Hematopoietic multipotent progenitor cell (in vitro differentiated cells): ENCODE measurements at places on chromosomes 5 and 9.

GRCh38 chr5:156913719-156914370, 49.2 kb downstream of the TIMD4 start:
- DNase-seq, result no peak

DNA sequence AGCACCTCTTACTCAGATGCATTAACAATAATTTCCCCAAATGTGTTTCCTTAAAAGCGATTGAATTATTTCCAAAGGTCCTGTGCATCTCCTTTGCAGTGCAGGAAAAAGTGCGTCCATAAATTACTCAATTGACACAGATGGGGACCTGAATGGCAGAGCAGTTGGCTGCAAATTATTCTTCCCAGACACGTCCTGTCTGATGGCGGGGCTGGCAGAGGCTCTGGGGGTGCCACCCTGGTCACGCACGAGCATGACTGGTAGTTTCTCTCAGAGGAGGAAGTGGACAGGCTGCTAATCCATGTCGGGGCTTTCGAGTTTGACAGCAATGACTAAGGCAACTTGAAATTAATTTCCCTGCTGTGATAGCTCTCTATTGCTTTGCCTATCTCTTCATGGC, 264.8 kb upstream of the BRINP1 start:
- DNase-seq, result no peak

GRCh38 chr5:55446640-55447351, 88.0 kb downstream of the PLPP1 start:
- DNase-seq, result no peak

GRCh38 chr5:178555771-178556211, 34.4 kb downstream of the COL23A1 start:
- no peak for DNase-seq

DNA sequence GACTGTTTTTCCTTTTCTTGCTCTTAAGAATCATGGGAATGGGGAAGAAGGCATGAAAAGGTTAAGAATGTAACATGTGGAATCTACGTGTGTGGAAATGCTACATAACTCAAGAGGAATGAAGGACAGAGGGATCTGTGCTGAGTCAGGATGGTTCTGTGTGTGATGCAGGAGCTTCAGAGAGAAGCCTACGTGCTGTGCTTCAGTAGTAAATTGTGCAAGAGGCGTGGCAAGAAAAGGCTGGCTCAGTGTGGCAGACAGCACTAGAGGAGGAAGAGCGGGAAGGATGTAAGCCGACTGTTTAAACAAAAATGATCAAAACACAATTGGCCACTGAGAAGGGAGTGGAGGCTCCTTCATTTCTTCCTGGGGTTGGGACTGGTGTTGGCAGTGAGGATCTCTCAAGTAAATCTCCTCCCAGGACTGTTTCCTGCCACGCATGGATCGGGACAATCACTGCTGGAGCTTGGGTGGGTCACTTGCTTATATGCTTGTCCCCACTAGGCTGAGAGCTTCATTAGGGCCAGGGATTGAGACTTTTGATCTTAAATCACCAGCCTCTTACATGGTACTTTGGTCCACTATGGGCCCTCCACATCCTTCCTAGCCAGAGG, 59.4 kb upstream of the BASP1 start:
- DNase-seq, result no peak

- DNase-seq, result no peak
Observed at GRCh38 chr9:10661376-10661775, 48.6 kb upstream of the PTPRD start.

- no peak for DNase-seq
Observed at GRCh38 chr9:127021664-127022363, 100.6 kb downstream of the ANGPTL2 start.

DNA sequence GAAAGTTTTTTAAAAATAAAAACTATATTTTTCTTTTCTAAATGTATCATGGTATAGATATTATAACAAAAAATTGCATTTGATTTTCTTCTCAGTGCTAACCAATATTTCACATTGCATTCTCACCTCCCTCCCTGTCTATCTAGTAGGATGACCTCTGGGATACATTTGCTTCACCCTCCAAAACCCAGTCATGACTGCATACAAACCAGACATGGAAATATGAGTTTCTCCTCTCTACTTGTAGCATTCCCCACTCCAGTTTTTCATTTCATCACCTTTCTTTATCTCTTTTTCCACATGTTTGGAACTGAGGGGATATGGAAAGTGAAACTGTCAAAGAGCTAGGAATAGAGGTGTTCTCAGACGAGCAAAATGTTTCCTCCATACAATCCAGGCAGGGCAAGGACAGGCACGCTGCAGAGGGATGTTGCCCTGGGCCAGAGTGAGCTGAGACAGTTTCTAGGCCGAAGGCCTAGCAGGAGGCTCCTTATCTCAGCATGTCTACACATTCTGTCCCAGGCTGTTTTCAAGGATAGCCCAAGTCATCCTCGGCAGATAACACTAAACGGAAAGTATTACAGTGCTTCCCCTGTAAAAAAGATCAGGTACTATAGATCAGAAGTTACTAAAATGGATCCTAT, 46.7 kb downstream of the MEF2C start:
- no peak for DNase-seq

GRCh38 chr5:14038341-14038959, 94.0 kb upstream of the DNAH5 start:
- DNase-seq, result no peak

GRCh38 chr9:19209188-19209587, 21.3 kb upstream of the DENND4C start:
- DNase-seq, result no peak

GRCh38 chr5:89901346-89901745, 508.2 kb downstream of the CETN3 start:
- DNase-seq, result no peak

DNA sequence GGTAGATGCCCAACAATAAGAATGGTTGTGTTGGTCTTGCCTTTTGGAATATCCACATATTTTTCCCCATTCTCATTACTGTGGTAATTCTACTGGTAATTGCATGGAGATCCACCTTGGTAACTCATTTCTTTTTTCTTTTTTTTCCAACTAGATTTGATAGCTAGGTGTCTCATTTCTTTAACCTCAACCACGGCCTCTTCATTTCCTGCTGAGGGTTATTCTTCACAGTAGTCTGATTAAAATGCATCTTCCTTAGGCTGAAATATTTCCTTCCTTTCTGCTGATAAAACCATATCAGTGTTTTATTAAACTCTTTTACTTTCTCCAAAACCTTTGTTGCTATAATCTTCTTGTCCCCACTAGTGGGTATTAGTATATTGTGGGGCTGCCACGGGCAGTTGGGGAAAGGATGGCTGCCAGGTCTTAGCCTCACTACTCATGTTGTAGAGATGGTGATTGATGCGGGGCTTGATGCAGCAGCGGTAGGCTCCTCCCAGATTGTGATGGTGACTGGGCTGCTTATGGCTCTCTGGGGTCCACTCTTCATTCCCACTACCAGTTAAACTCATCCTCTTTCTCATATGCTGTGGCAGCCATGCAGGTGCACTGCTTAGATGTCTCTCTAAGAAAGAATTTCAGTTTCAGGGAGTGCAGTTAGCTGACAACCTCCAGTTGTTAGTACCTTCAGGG, 35.9 kb downstream of the KIF2A start:
- DNase-seq, result no peak

- no peak for DNase-seq
Observed at GRCh38 chr9:4321554-4321953, 21.7 kb upstream of the GLIS3 start.

GRCh38 chr9:5787759-5788302, 45.1 kb downstream of the ERMP1 start:
- DNase-seq, result no peak

DNA sequence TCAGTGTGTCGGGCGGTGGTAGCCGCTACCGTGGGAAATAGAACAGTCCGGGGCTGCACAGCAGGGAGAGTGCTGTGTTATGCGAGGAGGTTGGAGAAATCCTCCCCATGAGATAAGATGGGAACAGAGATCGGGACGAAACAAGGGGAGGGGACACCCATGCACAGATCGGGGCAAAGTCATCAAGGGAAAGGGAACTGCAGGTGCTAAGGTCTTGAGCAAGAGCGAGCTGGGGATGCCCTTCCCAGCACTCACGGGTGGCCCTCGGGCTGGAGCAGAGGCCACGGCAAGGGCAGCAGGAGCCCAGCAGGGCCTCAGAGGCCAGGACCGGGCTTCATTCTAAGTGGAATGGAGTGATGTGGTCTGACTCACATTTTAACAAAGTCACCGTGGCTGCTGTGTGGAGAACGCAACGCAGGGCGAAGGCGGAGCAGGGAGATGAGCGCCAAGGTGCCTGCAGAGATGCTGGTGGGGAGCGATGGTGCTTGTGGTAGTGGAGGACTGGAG, 7.7 kb downstream of the IL13 start:
- DNase-seq, result no peak

DNA sequence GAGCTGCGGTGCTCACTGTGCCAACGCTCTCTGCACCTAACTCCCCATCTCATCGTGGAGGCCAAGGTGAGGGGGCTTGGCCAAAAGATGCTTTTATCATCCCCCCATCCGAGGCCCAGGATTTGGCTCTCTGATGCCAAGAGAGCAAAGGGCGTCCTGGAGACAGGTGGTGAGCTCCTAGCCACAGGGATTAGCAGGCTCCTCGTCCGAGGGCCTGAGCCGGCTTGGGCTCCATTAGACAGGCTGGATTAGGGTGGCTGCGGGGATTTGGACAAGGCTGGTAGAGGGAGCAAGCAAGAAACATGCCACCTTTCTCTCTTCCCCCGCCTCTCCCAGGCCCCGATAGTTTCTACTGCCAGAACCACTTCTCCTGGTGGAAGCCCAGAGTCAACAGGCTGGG, 1.0 kb upstream of the GRM6 start:
- DNase-seq, result no peak

GRCh38 chr9:4986296-4986695, 1.2 kb downstream of the JAK2 start:
- DNase-seq, result no peak

DNA sequence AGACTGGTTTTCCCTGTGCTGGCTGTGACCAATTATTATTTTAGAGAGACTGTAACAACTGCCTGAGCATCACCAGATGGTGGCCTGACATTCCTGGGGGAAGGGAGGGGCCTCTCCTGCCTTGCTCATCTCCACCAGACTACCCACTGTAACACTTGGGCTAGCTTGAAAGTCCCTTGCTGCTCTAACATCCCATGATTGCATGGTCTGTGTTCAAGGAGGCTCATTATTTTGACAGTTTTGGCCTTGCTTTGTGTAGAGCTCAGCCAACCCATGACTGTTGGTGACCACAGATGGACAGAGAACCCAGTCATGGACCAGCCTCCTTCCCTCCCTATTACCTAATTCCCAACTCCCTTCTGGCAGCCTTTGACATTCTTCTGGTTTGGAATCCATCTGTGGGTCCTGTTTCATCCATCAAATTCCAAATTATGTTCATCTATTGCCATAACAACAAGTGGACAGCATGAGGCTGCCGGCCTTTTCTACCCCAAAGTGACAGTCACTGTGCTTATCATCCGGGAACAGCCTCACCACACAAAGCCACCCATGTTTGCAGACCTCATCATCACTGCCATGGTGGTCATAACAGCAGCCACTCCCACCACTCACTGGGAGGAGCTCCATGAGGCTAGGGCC, 49.0 kb upstream of the ICE1 start:
- no peak for DNase-seq

DNA sequence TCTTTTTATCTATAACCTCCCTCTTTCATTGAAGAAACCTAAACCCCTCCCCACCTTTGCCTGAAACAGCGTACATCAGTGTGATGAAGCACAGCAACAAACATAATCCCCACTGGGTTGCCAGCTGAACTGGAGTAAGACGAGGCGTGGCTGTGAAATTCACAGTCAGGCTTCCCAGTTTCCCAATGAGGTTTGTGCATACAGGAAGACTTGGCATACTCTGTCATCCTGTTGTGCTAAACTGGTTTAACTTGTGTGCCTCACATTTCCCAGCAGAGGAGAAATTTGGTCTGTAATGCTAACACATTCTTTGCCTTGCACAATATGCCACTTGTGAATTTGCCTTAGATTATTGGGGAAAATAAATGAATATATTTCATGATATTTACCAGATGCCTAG, 121.5 kb downstream of the SV2C start:
- DNase-seq, result no peak

DNA sequence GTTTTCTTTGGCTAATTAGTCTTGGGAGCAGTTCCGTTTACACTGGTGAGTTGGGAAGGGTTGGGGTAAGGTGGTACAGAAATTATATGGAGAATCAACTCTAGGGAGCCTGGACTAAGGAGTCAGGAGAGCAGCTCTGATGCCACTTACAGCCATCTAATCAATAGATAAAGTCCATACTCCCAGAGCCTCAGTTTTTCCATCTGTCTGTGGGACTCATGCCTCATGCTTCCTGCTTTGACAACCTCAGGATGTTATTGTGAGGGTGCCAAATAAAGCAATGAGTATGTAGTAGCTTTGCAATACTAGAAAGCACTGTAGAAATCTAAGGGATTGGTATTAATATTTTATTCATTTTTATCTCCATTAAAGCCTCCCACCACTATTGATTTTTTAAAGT, 105.0 kb downstream of the GALNT10 start:
- no peak for DNase-seq

GRCh38 chr5:12652201-12652600, 748.0 kb upstream of the CTNND2 start:
- no peak for DNase-seq

- no peak for DNase-seq
Observed at GRCh38 chr9:128448746-128449145, 7.1 kb upstream of the ODF2 start.

- DNase-seq, result no peak
Observed at GRCh38 chr9:135600296-135600817, 38.8 kb downstream of the PAEP start.

DNA sequence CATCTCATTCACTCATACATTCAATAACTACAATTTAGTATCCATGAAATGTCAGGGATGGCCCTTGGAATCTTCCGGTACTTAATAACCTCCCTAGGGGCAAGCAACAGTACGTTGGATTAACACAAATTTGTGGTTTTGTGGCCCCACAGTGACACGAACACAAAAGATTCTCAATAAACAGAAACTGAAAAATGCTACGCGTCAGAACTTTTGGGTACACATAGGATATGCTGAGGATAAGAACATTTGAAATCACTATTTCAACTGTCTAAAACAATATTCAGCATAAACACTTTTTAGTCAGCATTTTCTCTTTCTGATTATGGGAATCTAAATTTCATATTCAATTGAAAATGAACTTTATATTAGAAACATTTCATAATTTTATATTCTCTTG, 107.0 kb upstream of the GPR151 start:
- DNase-seq, result no peak

- DNase-seq, result no peak
Observed at GRCh38 chr9:4810565-4810964, 17.8 kb downstream of the RCL1 start.

DNA sequence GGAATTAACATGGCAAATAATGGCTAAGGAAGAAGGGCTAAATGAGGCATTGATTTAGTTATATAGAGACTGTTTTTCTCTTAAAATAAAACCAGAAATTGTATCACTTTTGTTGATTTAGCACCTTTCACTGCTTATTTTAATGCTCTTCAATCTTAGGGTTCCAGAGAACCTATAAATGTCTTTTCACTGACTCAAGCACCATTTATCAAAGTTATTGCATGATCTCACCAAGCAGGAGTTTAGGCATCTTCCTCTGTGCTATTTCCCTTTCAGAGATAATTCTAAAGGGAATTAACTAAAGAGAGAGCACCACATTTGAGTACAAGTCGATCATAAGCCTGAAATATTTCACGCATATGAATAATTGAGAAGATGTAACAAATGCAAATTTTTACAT, 357.1 kb downstream of the CDH18 start:
- no peak for DNase-seq
